CD4-positive, alpha-beta memory T cell (primary cell): ENCODE measurements at places on chromosomes 16 and 17. TPM values are rescaled to one million over a fixed set of nuclear protein-coding genes. Genes with fewer than 3 reads are reported as not detected.
A peak's percentile ranks its signal among the peaks of the same experiment; 100 is the strongest.

CBLN1 gene
- not detected for polyA plus RNA-seq

DNA sequence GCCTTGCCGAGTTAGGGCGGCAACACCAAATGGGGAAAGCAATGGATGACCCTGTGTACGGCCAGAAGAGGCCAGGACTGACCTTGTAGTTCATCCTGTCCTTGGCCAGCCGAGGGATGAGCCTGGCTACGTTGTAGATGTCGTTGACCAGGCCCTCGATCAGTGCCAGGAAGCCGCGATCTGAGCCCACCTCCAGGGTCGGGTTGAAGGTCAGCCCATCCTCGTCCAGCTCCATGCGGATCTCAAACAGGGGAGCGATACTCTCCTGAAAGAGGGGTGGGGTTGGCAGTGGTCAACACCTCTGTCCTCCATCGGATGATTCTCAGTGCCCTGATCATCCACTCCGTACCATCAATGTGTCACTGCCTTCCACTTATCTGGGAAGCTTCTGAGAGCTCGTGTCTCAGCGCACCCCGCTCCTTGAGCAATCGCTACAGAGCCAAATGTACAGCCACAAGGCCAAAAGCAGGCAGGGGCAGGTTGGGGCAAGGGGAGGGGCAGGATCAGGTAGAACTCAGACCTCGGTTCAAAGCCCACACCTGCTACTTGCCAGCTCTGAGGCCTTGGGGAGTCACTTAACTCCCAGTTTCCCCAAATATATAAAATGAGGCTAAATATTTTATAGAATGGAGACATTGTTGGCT lies 39.9 kb downstream of the DNAH17 start:
- no peak overlapping the region for H3K4me3 ChIP-seq
- peaks cover 29% of the 10 kb centered on the region for H3K4me1 ChIP-seq
- H3K27me3 ChIP-seq, result no peaks in the 10 kb centered on the region
- H3K27ac ChIP-seq, result no peak overlapping the region
- DNase-seq, result no peak

- DNase-seq, result no peak
- H3K27ac ChIP-seq, result no peak overlapping the region
- H3K4me1 ChIP-seq, result no peaks in the 10 kb centered on the region
- H3K4me3 ChIP-seq, result no peak overlapping the region
- no peaks in the 10 kb centered on the region for H3K27me3 ChIP-seq
- no peaks in the 10 kb centered on the region for H3K36me3 ChIP-seq
Observed at GRCh38 chr16:19923396-19923795, 38.7 kb upstream of the GPRC5B start.

EFCAB13 gene
- 3.5 TPM for polyA plus RNA-seq

C16orf54 gene
- 11.8 TPM for polyA plus RNA-seq

GRCh38 chr16:85484347-85485300 lies 128.5 kb upstream of the GSE1 start:
- DNase-seq, result no peak
- H3K4me1 ChIP-seq, result no peaks in the 10 kb centered on the region
- no peaks in the 10 kb centered on the region for H3K36me3 ChIP-seq
- H3K4me3 ChIP-seq, result no peak overlapping the region
- H3K27ac ChIP-seq, result no peak overlapping the region
- no peaks in the 10 kb centered on the region for H3K27me3 ChIP-seq

DNA sequence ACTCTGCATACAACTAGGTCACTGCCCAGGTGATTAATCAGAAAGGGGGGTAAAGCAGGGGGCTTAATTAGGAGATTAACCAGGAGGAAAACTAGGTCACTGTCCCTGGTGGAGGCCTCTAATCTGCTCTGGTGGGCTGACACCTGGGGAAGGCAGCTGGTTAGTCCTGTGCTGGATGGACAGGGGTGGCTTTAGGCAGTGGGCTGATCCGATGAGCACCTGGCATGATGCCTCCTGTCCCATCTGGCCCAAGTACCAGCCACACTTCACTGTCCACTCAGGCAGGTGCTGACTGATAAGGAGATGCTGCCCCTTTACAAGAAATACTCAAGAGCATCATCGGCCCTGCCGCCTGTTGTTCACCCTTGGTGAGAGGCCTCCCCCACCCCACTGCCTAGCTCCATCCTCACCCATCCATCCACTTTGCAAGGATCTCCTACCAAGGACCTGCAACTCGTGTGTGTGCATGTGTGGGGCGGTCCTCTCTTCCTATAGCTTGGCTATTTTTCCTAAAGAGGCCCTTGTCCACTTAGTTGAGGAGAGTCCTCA lies 13.8 kb upstream of the RCVRN start:
- H3K4me3 ChIP-seq, result no peak overlapping the region
- no peak overlapping the region for H3K27ac ChIP-seq

DNA sequence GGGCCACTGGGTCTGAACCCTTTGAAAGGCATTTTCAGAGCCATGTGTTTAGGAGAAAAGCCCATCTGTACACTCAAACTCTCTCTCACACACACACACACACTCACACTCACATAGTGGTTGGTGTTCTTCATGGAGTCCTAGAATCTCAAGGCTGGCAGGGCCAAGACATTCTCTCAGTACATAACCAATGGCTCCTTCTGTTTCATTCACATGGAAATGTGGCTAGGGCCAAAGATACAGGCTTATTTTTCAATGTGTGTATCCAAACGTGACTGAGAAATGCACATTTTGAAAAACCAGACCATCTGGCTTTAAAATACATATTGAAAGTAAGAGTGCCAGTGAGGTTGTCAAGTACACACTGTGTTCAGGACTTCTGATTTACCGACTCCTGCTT lies 59.0 kb upstream of the SALL1 start:
- no peaks in the 10 kb centered on the region for H3K27me3 ChIP-seq
- DNase-seq, result no peak
- no peaks in the 10 kb centered on the region for H3K4me1 ChIP-seq
- H3K36me3 ChIP-seq, result no peaks in the 10 kb centered on the region
- no peak overlapping the region for H3K4me3 ChIP-seq
- no peak overlapping the region for H3K27ac ChIP-seq

ITGAL gene
- polyA plus RNA-seq, result 159 TPM

DNA sequence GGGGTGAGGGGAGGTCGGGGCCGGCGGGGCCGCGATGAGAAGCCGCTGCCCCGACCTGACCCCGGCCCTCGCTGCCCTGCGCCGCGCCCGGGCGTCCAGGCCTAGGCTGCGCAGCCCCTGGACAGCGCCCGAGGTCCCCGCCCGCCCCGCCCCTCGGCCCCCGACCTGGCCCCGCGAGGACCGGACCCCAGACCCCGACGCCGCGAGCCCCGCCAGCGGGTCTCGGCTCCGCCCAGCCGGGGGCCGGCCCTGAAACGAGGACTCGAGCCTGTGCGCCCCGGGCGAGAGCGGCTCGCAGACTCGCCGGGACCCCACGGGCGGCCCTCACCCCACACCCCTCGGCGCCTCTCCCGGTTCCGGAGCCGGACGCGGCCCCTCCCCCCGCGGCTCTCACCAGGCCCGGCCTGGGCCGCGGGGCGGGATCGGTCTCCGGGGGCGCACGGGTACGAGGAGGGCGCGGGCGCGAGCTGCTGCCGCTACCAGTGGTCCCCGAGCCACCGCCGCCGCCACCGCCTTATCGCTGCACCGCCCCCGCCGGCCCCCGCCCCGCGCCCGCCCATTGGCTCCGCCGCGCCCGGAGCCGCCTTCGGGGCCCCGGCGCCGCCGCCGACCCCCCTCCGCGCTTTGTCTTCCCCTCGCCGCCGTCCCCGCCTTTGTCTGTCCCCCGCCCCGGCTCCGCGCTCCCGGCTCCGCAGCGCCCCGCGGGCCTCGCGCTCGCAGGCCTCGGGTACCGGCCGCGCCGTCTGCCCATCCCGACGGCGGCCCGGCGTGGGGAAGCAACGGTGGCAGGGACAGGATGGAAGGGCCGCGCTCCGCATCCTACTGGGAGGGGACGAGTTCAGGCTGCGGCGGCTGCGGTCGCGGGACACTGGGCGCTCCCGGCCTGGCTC lies at the start of gene LIMD2:
LIMD2 (minus strand) TSS at position 488 of the 890 bp plus-strand sequence. CDS start 827 bp downstream, outside the sequence.
- H3K36me3 ChIP-seq, result peaks cover 17% of the 10 kb centered on the region
- peak within 1 kb of the TSS; percentile 98 for H3K4me3 ChIP-seq
- H3K27ac ChIP-seq, result peak within 1 kb of the TSS; percentile 73
- peaks cover 72% of the 10 kb centered on the region for H3K4me1 ChIP-seq

DNA sequence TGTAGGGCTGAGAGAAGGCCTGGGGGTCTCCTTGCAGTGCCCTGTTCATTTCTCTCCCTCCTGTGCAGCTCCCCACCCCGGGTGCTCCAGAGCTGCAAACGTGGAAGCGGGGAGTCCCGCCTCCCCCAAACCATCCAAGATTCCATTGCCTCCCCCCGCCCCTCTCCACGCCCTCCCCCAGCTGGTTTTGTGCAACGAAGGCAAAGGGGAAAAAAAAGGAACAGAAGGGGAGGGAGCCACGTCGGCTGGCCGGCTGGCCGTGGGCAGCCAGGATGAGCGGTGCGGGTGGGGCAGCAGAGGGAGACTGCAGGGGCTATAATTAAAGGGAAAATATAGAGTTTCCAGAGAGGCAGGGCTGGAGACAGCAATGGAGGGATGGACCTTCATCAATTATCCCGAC lies 1.7 kb upstream of the COL1A1 start:
- DNase-seq, result no peak
- H3K27me3 ChIP-seq, result peaks cover 21% of the 10 kb centered on the region
- no peak overlapping the region for H3K4me3 ChIP-seq
- H3K4me1 ChIP-seq, result peaks cover 16% of the 10 kb centered on the region

GRCh38 chr17:1002412-1002753 lies 5.5 kb downstream of the TIMM22 start:
- peaks cover 56% of the 10 kb centered on the region for H3K36me3 ChIP-seq
- H3K4me1 ChIP-seq, result peaks cover 16% of the 10 kb centered on the region
- H3K4me3 ChIP-seq, result no peak overlapping the region

DNA sequence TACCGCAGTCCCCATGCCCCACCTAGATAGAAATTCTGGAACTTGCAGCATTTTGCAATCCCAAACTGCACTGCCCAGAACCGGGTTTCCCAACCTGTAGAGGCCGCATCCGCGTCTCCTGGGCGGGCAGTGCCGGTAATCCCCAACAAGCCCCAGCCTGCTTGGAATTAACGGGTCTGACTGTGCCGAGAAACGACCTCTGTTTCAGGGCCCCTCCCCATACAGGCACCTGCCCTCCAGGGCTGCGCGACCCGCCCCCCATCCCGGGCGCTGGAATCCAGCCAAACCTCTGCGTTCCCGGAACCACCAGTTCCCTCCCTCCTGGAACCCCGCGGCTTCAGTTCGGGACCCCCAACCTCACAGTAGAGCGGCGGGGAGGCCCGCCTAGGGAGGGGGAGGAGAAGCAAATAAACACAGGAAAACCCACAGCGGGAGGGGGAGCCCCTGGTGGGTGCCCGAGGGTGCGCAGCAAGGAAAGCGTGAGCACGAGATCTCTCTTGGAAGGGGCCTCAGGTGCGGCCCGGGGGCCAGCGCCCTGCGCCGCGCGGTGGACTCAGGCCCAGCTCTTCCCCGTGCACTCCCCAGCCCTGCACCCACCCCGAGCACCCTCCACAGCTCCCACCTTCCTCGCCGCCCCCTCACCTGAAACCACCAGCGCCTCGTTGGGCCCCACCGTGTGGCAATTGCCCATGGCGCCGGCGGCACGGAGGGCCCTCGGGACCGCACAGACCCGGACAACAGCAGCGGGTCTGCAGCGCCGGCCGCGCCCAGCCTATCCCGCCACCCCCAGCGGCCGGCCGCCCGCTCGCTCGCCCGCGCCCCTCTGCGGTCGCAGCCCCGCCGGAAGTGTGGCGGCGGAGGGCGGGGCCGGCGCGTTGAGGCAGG lies at the start of gene FLOT2:
FLOT2 (minus strand) TSS at position 850 of the 885 bp plus-strand sequence; CDS start at position 691, 159 bp downstream.
- no peaks in the 10 kb centered on the region for H3K36me3 ChIP-seq
- H3K27me3 ChIP-seq, result no peaks in the 10 kb centered on the region
- peak within 1 kb of the TSS; percentile 88 for H3K27ac ChIP-seq
- peaks cover 73% of the 10 kb centered on the region for H3K4me1 ChIP-seq
- H3K4me3 ChIP-seq, result peak within 1 kb of the TSS; percentile 86

CENPX gene
- polyA plus RNA-seq, result 37.9 TPM

RNF227 gene
- 3.6 TPM for polyA plus RNA-seq

GRCh38 chr17:49637050-49637449 lies 40.8 kb downstream of the SPOP start:
- H3K36me3 ChIP-seq, result peaks cover 5% of the 10 kb centered on the region
- peaks cover under 1% of the 10 kb centered on the region for H3K4me1 ChIP-seq
- H3K27ac ChIP-seq, result no peak overlapping the region
- H3K4me3 ChIP-seq, result no peak overlapping the region

DNA sequence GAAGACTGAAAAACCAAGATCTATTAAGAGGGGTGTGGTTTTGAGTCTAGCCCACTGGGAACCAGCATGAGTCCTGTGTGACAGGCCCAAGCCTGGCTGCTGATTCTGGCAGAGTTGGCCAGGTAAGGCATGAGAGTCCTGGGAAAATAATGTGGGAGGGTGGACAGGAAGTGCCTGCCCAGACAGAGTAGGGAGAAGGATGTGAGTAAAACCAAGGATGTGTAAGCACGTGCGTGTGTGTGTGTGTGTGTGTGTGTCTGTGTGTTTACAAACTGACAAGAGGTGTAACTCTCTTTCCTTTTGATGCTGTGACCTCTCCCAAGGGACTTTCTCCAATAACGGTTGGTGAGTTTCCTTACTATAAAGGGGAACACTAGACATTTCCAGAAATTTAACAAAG lies 15.6 kb upstream of the TEX2 start:
- H3K36me3 ChIP-seq, result no peaks in the 10 kb centered on the region
- no peak overlapping the region for H3K4me3 ChIP-seq
- DNase-seq, result no peak
- H3K27ac ChIP-seq, result no peak overlapping the region
- H3K27me3 ChIP-seq, result no peaks in the 10 kb centered on the region
- H3K4me1 ChIP-seq, result no peaks in the 10 kb centered on the region

ABCA10 gene
- not detected for polyA plus RNA-seq

HP gene
- not detected for polyA plus RNA-seq

KRT12 gene
- polyA plus RNA-seq, result not detected

- H3K4me3 ChIP-seq, result no peak overlapping the region
- DNase-seq, result no peak
- H3K27me3 ChIP-seq, result no peaks in the 10 kb centered on the region
- H3K36me3 ChIP-seq, result peaks cover 27% of the 10 kb centered on the region
Observed at GRCh38 chr16:69386596-69386995, 789 bp upstream of the TERF2 start.

DNA sequence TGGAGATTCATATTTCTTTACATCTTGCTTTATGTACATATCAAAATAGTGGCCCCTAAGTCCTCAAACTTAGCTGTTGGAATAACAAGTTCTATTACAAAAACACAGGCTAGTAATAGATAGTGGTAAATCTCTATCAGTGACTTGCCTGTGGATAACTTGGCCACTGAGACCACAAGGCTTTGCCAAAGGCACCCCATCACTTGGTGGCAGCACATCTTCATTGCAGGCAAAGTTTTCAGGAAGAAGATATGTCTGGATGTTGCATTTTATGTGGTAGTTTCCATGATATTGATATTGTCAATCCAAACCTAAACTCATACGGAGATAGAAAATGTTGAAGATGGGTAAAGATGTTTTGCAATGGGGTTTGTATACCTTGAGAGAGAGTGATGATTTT lies 58.5 kb downstream of the KNOP1 start:
- H3K27ac ChIP-seq, result no peak overlapping the region
- no peak for DNase-seq
- no peaks in the 10 kb centered on the region for H3K36me3 ChIP-seq
- no peak overlapping the region for H3K4me3 ChIP-seq
- no peaks in the 10 kb centered on the region for H3K27me3 ChIP-seq

DNA sequence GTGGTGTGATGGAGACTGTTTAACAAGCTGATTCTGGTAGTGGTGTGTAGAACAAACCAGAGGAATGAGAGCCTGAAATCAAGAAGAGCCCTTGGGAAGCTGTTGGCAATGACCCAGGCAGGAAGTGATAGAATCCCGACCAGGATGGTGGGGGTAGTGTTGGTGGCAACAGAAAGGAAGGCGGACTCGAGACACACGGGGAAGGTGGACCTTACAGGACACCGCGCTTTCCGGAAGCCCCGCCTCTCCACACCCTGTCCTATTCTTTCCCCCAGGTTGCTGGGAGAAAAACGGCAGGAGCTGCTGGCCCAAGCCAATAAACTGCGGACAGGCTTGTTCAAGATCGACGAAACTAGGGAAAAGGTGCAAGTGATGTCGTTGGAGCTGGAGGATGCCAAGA lies 30.0 kb upstream of the KDM6B start:
- H3K36me3 ChIP-seq, result no peaks in the 10 kb centered on the region
- no peaks in the 10 kb centered on the region for H3K27me3 ChIP-seq
- H3K27ac ChIP-seq, result no peak overlapping the region

CTRB1 gene
- not detected for polyA plus RNA-seq
